ENCODE measurements at places on chromosomes 2 and 18. TPM values are rescaled to one million over a fixed set of nuclear protein-coding genes. Genes with fewer than 3 reads are reported as not detected.

The UGT1A4 gene
- not detected for total RNA-seq

The RGPD4 gene
- not detected for total RNA-seq

The CCDC138 gene
- 16.6 TPM for total RNA-seq

The LIMS3 gene
- total RNA-seq = 0.61 TPM

The IFIH1 gene
- total RNA-seq = 2.7 TPM

GRCh38 chr2:81467096-81467495, 1162.5 kb upstream of the LRRTM1 start:
- no peak for DNase-seq

GRCh38 chr18:53771664-53772063, 452.8 kb downstream of the MBD2 start:
- DNase-seq = no peak

GRCh38 chr2:126659562-126660467, 3.9 kb downstream of the GYPC start:
- no peak for DNase-seq

DNA sequence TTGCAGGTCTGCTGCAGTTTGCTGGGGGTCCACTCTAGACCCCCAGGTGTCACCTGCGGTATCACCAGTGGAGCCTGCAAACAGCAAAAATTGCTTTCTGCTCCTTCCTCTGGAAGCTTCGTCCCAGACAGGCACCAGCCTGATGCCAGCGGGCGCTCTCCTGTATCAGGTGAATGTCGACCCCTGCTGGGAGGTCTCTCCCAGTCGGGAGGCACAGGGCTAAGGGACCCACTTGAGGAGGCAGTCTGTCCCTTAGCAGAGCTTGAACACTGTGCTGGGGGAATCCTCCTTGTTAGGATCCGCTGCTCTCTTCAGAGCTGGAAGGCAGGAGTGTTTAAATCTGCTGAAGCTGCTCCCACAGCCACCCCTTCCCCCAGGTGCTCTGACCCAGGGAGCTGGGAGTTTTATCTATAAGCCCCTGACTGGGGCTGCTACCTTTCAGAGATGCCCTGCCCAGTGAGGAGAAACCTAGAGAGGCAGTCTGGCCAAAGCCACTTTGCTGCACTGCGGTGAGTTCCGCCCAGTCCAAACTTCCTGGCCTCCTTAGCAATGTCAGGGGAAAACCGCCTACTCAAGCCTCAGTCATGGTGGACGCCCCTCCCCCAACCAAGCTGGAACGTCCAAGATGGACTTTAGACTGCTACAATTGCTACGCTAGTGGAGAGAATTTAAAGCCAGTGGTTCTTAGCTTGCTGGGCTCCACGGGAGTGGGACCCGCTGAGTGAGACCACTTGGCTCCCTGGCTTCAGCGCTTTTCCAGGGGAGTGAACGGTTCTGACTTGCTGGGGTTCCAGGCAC, 652.5 kb downstream of the KCNJ3 start:
- no peak for DNase-seq

- no peak for DNase-seq
These were observed 448.1 kb upstream of the MEX3C start for GRCh38 chr18:51645607-51646006.

DNA sequence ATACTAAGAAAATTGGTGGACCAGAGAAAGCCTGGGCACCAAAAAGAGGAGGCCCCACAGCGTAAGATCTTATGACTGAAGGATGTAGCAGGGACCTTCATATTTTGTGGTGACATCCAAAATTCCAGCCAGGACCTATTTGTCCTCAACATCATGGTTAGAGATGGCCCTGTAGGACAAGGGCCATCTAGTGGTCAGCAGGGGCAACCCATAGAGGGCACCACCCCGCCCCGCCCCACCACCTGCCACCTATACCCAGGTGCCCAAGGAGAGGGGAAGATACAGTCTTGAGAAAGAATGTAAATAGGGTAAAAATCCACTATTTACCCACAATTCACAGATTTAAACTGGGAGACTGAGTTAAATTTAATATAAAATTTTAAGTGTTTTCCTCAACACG, 59.6 kb upstream of the TMEM163 start:
- DNase-seq = no peak

DNA sequence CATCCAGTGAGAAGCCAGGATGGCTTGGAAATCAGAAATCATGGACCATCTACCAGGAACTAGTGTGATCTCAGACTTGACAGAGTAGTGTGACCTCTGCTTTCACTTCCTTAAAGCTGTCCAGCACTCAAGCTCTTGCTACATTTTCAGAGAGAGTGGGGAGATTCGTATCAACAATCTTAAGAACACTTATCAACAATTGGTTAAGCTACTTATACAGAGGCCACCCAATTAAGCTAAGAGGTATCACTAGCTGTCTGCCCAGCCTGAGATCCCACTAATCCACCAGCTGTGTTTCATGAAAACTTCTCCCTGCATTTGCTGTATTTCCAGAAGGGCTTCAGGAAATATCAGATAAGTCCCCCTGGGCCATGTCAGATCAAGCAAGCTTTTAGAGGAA, 4.2 kb downstream of the RPRM start:
- no peak for DNase-seq

- peak; percentile 84 for DNase-seq
These were observed 278.0 kb downstream of the NEDD4L start for GRCh38 chr18:58321986-58322385.

- DNase-seq = no peak
These were observed 250.0 kb downstream of the FHOD3 start for GRCh38 chr18:36547544-36547943.

- DNase-seq = no peak
These were observed 86.7 kb downstream of the SEPTIN10 start for GRCh38 chr2:109527079-109527478.

DNA sequence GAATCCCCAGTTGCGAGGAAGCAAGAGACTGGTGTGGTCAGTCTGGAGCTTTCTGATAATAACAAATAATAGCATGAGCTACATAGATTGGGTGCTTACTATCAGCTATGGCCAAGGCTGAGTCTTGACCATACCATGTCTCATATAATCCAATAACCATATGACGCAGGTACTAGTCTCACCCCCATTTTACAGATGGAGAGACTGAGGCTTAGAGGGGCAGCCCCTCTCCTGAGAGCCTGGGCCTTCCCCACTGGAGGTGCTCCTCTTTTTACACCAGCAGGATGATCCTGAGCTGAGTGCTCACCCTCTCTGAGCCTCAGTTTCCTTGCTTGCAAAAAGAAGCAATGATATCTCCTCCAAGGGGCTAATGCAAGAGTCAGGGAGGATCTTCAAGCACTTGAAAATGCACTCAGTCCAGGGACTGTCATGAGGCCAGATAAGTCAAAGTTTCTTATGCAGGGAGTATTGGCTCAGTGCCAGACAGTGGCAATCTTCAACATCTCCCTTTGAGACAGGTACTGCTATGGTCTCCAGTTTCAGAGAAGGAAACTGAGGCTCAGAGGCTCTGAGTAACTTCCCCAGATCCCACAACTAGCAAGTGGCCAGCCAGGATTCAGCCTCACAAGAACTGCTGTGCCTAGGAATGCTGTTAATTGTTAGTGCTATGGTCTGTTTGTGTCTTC, 149.7 kb downstream of the TFCP2L1 start:
- DNase-seq = no peak

- no peak for DNase-seq
These were observed 12.4 kb upstream of the EPAS1 start for GRCh38 chr2:46284796-46285195.

- DNase-seq = no peak
These were observed 462.1 kb upstream of the ID2 start for GRCh38 chr2:8219631-8220355.

- DNase-seq = no peak
These were observed 14.7 kb upstream of the ERCC3 start for GRCh38 chr2:127308586-127309138.

- no peak for DNase-seq
These were observed 107.8 kb upstream of the LRATD1 start for GRCh38 chr2:14524803-14525080.

GRCh38 chr2:235692671-235693171, 198.9 kb downstream of the AGAP1 start:
- DNase-seq = no peak

DNA sequence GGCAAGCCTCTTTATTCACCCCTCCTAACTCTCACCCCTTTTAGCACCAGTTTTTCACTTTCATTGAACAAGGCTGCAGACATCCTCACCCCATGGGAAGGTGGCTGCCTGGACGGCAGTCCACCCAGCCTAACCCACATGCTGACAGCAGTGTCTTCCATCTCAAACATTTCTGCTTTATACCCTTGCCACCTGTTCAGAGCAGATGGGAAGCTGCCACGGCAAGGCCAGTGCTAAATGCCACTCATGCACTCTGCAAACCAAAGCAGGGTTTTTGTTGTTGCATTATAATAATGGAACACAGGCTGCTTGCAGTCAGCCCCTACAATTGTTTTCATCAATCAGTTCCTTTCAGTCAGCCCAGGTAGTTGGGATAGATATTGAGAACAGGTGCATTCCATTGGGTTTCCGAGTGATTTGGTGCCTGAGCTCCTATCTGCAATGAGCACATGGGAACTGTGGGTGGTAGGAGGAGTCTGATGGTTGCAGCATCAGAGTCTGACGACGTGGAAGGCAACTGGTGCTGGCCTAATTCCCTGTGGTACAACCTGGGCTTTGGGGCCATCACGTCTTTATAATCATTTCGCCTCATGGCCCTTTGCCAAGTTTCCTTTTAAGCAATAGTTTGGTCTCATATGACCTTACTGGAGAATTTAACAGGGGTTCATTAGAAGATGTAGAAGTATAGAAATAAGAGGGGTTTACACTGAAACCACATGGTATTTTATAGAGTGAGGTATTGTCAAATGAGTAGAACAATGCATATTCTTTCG, 252.5 kb upstream of the SP5 start:
- DNase-seq = no peak

DNA sequence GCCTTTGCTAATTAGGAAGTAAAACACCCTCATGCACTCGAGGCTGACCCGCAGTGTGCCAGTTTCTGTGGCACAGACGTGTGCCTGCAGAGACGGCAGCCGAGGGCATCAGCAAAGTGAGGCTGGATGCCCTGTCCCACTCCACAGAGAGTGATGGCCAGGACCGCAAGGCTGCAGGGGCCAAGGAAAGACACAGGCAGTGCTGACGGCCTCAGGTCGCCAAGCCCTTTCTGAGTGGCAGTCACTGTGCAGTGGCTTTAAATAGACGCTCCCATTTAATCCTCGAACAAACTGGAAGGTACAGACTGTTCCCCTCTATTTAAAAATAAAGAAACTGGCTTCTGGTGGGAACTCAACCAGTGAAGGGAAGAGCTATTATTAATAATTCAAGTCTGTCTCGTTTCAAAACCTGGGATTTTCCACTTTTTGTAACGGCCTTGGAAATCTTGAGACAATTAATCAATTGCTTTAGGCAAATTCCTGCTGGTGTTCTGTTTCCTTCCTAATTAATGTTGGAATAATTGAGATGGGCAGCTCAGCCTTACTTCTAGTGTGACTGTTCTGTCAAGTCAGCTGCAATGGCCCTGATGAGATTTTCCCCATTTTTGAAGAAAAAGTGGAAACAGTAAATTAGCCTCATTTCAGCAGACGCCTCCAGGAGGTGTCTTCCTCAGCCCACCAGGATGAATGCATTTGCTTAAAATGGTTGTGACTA, 644.6 kb upstream of the RAB6C start:
- DNase-seq = no peak
